ENCODE measurements at places on chromosomes 7 and 10.

DNA sequence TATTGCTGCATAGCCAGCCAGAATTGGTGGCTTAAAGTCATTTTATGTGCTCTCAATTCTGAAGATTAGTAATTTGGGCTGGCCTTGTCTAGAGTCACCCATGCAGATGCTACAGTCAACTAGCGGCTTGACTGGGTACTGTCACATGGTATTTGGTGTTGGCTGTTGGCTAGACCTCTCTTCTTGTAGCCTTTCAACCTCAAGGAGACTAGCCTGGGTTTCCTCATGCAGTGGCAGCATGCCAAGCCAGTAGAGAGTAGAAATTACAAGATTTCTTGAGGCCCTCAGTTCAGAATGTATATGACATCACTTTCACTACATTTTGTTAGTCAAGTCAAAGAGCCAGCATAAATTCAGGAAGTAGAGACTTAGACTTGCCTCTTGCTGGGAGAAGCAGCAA is 3.7 kb upstream of the ZNF800 start:
- peak; percentile 67 for DNase-seq

- DNase-seq: no peak
These were observed 57.9 kb upstream of the SYPL1 start for GRCh38 chr7:106169821-106170610.

GRCh38 chr7:16083931-16084330 is 337.4 kb downstream of the CRPPA start:
- no peak for DNase-seq

DNA sequence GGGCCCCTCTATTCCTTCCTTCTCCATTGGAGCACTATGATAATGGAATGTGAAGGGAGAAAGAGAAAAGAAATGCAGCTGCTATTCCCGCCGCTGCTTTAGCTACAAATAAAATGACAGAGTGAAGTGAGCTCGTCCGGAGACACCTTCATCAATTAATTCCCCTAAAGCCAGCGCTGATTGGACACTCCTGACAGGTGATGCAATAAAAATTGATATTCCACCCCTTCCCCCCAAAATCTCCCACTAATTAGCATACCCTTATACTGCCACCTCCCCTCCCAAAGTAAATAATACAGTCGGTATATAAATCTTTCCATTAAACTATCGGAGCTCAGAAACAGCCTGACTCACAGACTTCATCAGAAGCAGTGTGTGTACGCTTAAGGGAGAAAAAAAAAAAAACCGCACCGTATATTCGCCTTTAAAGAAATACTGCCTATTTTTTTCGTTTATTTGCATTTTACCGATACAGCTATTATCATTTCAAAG is 7.3 kb downstream of the SKIDA1 start:
- DNase-seq: no peak

DNA sequence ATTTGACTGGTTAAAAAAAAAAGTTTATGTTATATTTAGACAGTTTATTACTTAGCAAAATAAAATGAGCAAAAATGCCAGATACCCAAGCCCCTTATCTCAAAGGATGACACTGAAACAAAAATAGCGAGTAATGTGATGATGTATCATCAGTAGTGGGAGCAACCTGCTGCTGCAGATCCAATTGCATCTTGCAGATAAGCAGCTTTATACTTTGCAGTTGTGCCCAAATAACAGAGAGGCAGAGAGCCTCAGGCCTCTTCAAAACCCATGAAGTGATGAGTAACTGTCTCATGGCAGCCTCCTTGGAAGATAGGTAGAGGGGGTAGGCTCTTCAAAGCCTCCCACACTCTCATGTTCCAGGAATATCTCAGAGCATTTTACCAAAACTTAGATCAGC is 468.2 kb upstream of the LRRTM3 start:
- DNase-seq: no peak

All from CD4-positive, alpha-beta T cell treated with Interleukin-15 for 1 hour (primary cell).